ENCODE measurements at places on chromosomes 3 and 15.

DNA sequence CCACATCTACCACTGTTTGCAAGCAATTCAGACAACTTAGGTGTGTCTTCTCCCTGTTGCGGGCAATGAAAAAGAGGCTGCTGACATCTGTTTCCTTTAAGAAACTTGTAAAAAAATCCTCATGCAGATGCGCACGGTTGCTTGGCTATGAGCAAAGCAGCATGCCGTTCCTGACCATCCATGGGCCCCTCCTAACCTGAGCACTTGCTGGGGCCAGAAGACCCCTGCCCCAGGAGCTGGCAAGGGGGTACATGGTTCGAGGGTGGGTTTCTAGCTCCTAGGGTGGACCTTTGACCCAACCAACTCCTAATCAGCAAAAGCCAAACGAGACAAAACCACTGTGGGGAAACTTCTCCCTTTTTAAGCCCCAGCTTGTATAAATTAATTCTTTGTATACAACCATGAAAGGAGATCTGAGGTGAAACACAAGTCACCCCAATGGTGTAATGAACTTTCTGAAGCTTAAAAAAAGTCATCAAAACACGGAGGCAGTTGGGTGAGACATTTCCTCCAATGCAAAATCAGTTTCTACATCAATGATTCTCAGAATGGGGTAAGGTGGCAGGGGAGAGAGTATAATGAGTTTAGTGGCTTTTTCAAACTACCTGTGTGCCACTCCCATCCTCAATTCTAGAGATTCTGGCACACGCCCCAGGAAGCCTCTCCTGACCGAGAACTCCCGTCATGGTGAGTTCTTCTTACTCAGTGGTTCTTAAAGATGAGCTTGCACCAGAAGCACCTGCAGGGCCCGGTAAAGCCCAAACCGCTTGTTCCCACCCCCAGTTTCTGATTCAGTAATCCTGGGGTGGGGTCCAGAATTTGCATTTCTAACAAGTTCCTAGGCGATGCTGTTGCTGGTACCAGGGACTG lies 44.1 kb downstream of the CPN2 start:
- DNase-seq, result no peak

DNA sequence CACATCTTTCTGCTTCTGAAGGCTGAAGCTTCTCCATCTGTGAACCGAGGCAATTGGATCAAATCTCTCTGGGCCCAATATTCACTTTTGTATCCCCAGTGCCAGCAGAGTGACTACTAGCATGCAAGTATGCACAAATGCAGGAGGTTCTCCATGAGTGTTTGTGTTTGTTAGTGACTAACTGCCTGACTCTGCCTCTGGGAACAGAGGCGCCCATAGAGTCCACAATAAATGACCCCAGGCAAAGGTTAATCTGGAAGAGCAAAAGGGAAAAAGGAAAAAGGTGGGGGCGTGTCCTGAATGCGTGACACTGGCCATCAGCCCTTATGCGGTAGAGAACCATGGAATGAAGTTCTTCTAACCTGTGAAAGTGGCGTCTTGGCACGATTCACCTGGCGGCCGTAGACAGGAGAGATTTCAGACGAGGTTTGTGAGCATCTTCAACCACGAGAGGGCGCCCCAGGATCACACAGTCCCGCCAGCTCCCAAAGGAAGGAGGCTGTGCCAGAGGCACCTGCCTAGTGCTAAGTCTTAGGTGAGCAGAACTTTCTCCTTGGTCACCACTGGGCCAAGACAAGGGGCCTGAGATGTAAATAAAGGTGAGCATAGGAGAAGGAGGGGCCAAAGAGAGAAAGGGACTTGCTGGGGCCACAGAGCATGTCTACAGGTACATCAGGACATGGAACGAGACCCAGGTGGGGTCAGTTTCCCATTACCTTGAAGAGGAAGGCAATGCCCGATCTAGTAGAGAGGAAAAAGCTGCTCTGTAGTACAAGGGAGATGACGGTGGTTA lies 44.2 kb downstream of the RBPMS2 start:
- peak; percentile 60 for DNase-seq

DNA sequence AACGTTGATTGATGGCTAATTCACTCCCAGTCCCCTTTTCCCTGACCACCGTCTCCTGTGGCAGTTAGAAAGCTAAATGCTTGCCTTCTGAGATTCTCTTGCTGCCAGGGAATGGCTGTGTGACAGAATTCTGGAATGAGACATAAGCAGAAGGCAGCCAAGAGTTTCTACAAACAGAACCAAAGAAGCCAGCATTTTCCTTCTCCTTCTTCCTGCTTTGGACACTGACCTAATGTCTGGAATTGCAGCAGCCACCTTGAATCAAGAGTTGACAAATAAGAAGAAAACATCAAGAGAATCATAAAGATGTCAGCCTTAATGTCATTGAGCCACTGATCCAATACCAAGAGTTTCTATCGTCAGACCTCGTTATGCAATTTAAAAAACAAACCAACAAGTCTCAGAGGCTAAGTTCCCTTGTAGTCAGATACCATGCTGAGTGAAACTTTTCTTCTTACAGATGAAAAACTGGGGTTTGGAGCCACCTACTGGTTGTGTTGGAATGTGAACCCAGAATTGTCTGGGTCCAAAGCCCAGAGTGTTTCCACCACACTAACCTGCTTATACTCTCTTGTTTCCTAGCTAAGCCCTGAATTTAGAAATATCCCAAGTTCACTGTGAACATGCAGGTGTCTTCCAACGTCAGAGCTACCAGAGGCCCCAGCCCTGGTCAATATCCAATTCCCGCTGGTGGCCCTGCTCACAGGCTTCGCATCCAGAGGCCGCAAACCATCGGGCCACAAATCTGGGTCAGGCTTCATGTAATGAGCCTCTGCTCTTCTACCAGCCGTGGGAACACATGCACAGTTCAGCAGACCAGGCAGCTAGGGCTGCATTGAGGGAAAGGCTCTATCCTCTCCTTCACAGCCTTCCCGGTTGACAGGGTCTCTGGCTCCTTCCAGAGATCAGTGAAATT lies 42.5 kb downstream of the MCF2L2 start:
- DNase-seq, result no peak

- DNase-seq, result peak; percentile 57
Measured at GRCh38 chr15:53693729-53694475, 65.6 kb downstream of the WDR72 start.

DNA sequence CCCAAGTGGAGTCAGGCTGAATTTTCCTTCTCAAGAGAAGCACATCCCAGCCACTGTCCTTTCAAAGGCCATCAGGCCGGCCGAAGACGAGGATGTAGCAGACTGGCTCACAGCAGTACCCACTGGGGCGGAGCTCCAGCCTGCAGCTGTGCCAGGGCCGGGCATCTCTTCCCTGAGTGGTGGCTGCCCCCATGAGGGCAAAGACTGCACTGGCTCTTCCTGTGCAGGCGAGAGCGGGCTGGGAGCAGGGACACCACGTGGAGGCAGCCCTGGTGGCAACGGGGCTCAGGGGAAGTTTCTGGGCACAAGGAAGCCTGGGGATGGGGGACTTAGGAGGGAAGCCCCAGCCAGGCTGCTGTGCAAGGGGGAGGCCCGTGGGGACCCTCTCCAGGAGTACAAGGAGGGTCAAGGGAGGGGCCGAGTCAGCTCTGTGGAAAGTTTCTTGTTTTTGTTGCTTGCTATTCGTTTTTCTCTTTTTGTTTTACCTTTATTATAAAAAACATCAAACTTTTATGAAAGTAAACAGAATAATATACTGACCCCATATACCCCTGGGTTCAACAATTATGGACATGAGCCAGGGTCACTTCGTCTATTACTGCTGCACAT lies 66.1 kb downstream of the RPN1 start:
- peak; percentile 77 for DNase-seq

GRCh38 chr3:47607335-47607734 lies 28.7 kb upstream of the CSPG5 start:
- DNase-seq, result no peak

DNA sequence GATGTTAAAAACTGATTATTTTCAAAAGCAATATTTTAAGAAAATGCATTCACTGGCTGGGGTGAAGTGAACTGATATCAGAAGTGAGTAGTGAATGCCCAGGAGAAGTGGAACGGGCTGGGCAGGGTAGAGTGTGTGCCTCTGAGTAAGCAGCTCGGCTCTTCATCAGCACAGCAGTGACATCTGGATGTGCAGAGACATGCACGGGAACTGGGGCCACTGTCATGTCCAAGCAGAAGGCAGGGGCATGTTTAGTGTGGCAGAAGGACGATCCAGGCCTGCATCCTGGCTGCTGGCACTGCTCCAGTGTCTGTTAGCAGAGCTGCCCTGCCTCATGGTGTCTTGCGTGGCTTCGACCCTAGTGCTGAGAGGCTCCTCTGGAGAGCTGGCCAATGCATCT lies 305.6 kb upstream of the LRRFIP2 start:
- no peak for DNase-seq

Data from NCI-H2029 (cell line).